RWPE1 (cell line): ENCODE measurements at places on chromosomes 4 and X.

DNA sequence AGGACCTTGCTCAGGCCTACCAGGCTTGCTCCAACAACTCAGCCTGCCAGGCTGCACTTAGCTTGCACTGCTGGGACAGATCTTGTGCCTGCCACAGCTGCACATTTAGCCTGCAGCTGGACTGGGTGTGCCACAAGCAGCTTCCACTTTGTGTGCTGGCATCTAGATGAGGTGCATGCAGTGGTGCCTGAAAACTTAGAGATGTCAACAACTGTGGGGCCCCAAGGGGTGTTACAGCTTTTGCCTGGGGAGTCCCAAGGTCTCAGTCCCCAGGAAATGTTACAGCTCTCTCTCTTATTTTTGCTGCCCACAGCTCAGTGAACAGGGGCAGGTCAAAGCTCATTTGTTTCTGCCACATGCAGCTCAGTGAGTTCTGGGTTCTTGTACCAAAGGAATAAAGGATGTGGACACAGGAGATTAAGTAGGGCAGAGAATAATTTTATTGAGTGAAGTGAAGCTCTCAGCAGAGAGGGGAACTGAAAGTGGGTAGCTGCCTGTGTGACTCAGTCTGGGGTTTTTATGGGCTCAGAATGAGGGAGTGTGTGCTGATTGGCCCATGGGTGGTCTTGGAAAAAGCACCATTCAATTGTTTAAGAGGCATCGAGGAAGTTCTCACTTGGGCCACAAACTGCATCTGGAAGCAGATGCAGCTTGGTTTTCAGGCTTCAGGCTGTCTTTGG lies 828.3 kb downstream of the TECRL start:
- DNase-seq = no peak

GRCh38 chr4:146550161-146550560 lies 28.4 kb upstream of the SLC10A7 start:
- no peak for DNase-seq

DNA sequence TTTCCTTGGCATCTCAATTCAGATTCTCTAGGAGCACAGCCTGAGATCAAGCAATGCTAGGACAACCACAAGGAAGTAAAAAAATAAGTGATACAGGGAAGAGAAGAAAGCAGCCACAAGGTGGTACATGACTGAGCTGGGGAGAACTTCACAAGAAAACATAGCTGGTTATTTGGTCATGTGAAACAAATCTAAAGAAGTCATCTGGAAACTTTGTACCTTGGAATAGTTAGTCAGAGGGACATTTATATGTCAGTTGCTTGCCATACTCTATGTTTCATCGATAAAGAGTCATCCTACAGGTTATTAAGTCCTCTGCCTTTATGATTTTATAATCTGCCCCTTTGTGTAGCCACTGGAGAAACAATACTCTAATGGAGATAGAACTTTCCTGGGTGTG lies 575.1 kb downstream of the IL15 start:
- DNase-seq = no peak

DNA sequence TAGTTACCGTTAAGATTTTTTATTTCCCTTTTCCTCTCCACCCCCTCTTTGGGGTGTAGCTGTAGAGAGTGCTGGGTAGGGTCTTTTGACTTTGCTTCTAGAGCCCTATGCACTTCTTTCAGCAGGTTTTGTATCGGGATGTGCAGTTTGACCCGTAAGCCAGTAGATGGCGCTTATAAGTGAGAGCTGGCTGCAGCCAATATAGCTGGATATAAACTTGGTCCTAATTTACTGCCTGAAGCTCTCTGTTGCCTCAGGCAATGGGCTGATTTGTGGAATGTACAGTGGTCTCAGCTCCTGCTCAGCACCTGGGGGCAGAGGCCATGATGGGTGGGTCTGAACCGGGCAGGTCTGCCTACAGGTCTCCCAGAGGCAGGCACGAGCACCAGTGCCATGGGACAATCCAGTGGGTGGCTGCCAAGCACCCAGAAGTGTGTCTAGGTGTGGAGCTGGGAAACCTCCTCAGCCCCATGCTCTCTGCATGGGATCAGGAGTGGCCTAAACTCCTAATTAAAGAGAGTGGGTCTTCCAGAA lies 146.5 kb downstream of the SPANXN1 start:
- DNase-seq = no peak

- no peak for DNase-seq
These were observed 951.2 kb upstream of the DIAPH2 start for GRCh38 chrX:95733426-95733825.

GRCh38 chrX:64204701-64205440 lies 637 bp downstream of the AMER1 start:
- peak; percentile 27 for DNase-seq

DNA sequence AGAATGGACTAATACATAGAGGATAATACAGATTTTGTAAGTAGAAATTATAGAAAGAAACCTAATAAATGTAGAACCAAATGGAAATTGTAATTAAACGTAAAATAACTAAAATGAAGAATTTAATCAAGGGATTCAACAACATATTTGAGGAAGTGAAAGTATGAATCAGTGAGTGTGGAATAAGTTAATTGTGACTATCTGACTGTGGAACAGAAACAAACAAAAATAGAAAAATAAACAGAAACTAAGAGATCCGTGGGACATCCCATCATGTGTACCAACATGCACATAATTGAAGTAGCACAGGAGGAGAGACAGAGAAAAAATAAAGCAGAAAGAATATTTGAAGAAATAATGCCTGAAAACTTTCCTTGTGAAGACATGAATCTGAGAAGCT lies 208.6 kb upstream of the TACR3 start:
- no peak for DNase-seq
